ENCODE measurements at places on chromosomes 4 and X.

GRCh38 chrX:98459669-98460068 is 1576.0 kb downstream of the RPA4 start:
- DNase-seq: no peak

- peak; percentile 39 for DNase-seq
Measured at GRCh38 chr4:109294006-109294405, 8.5 kb downstream of the COL25A1 start.

DNA sequence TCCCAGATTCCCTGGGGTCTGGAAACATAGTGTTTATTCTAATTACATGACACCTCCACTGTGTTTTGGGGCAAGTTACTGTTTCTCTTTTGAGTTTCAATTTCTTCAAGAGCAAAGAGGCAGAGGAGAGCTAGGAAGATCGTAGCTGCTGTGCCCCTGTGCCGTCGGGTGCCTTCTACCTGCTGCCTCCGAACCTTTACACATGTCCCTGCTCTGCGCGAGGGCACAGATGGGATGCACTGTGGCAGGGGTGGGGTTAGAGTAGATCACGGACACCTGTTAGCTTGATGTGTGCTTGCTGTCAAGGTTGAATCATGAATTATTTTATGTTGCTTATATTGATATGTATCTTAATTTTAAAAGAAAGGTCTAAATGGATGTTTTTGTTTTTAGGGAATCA is 71.1 kb upstream of the MSANTD1 start:
- no peak for DNase-seq

GRCh38 chr4:19803406-19803805 is 448.3 kb upstream of the SLIT2 start:
- DNase-seq: no peak

- no peak for DNase-seq
Measured at GRCh38 chrX:44036336-44036735, 63.1 kb upstream of the NDP start.

DNA sequence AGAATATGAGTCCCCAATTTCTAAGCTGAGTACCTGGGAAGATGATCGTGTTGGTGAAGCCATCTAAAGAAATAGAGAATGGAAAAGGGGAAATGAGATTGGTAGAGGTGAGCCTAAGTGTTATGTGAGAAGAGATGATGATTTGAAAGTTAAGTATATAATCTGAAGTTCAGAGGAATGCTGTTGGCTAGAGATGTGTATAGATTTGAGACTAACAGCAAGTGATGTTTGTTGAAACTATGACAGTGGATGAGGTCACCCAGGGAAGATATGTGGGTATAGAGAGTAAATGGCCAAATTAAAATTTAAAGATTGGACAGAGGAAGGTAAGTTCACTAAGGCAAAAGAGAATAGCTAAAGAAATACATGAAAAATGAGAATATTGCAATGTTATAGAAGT is 324.2 kb downstream of the MAPK10 start:
- DNase-seq: no peak

GRCh38 chr4:25624616-25625015 is 31.0 kb upstream of the SLC34A2 start:
- no peak for DNase-seq

Data from HT-29 (cell line).